Hypothalamus (tissue), 51 donors: ENCODE measurements at places on chromosomes 7 and 10.

DNA sequence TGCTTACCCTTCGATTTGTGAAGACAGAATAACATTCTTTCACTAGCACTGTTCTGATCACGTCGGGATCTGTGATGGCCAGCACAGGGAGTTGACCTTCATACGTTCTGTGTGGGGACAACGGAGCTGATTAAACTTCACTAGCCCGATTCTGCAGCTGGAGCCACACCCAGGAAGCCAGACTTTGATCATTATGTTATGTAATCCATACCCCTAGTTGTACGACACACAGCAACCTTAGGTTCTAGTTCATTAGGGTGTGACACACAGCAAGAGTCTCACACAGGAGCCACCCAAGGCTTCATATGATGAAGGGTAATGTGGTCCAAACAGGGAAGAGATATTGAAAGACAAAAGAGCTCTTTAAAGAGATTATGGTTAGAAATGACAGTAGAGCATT lies 7.2 kb downstream of the CYP3A5 start:
- no peak for DNase-seq

DNA sequence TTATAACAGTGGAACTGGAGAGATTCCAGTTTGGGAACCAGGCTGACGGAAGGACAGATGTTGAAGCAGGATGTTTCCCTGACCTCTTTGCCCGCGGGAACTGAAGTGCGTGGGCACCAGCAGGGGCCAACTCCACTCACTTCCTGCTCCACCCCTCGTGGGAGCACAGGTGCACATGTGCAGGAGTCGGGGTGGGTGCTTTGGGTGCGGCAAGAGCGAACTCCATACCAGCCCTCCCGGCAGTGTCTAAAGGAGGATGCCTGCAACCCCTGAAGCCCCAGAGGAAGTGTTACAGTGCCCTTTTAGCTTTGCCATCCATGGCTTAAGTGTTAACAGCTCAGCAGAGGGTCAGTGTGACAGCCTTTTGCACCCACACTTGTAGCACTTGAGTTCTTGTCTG lies 27.4 kb upstream of the UBE3C start:
- DNase-seq: no peak

DNA sequence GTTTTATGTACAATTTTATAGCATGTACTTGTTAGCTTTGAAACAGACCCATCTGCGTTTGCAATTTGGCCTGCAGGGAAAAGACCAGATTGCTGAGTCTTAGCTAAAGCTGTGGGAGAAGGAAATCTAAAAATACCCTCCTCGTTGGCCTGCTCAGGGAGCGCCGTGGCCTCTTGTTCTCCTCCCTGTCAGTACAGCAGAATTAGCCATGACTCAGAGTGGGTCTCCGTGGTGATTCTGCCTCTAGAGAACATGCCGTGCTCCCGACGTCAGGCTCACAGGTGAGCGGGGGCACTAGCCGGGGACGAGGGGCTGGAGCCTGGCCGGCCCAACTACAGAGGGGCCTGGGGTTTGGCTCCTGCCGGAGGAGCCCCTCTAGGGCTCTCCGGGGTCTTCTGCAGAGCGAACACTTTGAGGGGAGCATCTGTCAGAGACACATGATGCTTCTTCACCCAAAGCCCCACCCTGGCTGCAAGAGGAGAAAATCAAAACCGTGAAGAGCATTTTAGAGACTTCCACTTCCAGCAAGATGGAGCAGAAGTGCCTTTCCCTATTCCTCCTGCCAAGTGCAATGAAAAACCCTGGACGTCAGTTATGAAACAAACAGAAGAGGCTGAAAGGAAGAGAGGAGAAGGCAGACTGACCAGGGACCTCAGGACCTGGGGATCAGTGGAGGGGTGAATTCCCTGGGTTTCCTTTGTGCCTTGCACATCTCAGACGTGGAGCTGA lies 98.9 kb downstream of the LHPP start:
- no peak for DNase-seq

DNA sequence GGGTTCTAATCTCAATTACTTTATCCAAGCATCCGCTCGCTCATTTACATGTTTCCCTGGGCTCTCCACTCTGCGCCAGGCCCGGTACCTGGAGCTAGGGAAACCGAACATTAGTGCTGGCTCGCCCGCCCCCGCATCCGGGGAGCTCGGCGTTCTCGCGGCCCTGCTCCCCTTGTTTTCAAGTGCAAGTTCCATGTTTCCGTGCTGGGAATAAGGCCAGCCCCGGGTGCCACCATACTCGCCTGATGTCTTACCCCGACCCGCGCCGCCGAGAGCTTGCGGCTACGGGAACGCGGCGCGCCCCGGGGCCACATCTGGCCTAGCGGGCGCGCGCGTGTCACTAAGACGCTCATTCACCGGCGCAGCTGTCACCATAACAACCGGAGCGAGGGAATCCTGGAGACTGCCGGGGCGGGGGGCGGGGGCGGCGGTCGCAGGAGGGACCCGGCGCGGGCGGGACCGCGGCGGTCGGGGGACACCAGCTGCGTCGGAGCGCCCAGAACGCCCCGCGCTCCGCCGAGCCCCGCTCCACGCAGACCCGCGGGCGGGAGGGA lies at the start of gene NEURL1:
Gene NEURL1 (plus strand): TSS at position 344 of the 554 bp plus-strand sequence. CDS start 683 bp downstream, outside the sequence.
- DNase-seq: peak; percentile 57

DNA sequence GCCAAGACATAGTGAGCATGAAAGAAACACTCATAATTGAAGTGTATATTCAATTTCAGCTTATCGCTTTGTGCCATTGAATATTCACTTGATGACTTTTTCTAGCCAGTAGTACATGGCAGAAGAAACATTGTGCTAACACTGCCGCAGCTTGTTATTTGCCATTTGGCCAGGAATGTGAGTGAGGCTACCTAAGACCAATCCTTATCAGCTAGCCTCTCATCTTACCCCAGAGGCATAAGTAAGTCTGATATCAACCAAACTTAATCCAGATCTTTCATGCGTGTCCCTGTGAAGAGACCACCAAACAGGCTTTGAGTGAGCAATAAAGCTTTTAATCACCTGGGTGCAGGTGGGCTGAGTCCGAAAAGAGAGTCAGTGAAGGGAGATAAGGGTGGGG lies 586.0 kb upstream of the MBL2 start:
- DNase-seq: no peak

DNA sequence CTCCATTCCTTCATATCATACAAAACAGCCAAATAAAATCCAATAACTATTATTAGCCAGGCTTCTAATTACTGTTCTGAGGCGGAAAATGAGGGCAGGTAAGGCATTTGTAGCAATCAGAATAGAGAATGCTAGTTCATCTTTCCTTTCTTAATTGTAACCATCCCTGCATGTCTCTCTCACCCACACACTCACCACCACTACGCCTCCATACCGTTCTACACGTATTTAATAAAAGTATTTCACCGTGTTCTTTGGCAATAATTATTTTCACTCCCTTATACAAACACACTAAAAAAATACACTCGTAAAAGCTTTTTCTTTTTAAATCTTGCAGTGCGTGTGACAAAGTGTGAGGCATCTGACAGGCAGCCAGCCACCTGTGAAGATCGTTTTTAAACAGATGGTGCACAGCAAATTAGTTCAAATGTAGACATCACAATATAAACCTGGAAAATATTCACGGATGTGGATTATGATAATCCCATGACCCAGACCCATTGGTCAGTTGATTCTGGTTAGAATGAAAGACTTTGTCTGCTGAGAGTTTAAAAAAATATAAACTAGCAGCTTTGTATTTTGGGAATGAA lies 653.6 kb downstream of the REEP3 start:
- no peak for DNase-seq

GRCh38 chr10:89337484-89337883 lies 9.7 kb downstream of the IFIT3 start:
- DNase-seq: no peak

GRCh38 chr7:116576350-116577319 lies 51.8 kb downstream of the CAV1 start:
- no peak for DNase-seq

DNA sequence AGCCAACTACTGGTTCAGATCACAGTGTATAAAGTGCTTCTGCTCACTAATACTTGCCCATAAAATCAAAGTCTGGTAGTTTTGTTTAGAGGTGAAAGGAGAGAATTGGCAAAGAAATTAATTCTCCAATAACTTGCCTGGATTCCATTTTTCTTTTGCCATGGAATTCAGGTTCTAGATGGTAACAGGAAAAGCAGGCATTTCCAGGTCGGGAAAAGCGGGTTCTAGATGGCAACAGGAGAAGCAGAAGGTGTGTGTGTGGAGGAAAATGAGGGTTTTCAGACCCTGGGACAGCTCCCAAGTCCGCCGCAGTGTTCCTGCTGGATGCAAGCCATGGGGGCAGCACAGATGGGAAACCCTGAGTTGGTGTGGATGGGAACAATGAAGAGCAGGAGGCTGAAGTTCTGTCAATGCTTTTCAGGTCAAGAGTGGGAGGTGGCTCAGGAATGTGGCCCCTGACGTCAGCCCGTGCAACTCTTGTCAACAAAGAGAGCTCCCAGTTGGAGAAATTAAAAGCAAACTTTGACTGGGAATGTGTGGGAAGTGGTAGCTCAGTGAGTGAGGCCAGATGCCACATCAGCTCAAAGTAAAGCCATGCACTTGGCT lies 696.7 kb downstream of the LRMDA start:
- DNase-seq: no peak
